ENCODE measurements at places on chromosomes 5 and 9.

DNA sequence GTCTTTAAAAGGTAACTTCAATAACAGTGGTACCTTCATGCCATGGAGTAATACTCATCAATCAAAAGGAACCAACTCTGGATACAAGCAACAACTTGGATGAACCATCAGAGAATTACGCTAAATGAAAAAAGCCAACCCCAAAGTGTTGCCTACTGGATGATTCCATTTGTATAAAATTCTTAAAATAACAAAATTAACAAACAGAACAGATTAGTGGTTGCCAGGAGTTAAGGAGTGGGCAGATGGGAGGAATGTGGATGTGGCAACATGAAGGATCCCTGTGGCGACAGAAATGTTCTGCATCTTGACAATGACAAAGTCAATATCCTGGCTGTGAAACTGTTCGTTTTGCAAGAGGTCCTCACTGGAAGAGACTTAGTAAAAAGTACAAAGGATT lies 50.5 kb downstream of the SPTLC1 start:
- no peak for DNase-seq

DNA sequence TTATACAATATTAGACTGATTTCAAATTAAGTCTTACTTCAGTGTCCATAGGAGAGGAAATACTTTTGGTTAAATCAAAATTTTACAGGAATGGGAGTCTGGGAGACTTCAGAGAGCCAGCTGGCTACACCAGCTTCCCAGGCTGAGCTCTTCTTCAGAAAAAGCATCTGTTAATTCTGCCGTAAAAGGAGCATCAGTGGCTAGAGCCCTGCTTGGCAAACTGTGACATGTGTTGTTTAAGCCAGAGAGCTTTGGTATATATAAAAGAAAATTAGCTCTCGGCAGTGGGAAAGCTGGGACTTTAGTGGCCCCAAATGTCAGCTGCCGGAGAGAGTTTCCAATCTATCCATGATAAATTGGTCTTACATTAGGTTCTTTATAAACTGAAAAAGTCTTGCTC lies 378.8 kb upstream of the TUSC1 start:
- DNase-seq = no peak

- no peak for DNase-seq
These were observed 45.0 kb downstream of the SECISBP2 start for GRCh38 chr9:89363311-89363670.

- DNase-seq = no peak
These were observed 51.7 kb downstream of the IRF1 start for GRCh38 chr5:132438917-132439316.

GRCh38 chr5:37552770-37553719 lies 173.9 kb downstream of the WDR70 start:
- no peak for DNase-seq

GRCh38 chr9:107600060-107600573 lies 110.5 kb upstream of the KLF4 start:
- no peak for DNase-seq

GRCh38 chr9:16266648-16267276 lies 603.7 kb downstream of the BNC2 start:
- DNase-seq = no peak

GRCh38 chr5:12013351-12013750 lies 109.1 kb upstream of the CTNND2 start:
- no peak for DNase-seq

- DNase-seq = peak; percentile 68
These were observed 125.9 kb downstream of the RGS3 start for GRCh38 chr9:113589407-113589806.

DNA sequence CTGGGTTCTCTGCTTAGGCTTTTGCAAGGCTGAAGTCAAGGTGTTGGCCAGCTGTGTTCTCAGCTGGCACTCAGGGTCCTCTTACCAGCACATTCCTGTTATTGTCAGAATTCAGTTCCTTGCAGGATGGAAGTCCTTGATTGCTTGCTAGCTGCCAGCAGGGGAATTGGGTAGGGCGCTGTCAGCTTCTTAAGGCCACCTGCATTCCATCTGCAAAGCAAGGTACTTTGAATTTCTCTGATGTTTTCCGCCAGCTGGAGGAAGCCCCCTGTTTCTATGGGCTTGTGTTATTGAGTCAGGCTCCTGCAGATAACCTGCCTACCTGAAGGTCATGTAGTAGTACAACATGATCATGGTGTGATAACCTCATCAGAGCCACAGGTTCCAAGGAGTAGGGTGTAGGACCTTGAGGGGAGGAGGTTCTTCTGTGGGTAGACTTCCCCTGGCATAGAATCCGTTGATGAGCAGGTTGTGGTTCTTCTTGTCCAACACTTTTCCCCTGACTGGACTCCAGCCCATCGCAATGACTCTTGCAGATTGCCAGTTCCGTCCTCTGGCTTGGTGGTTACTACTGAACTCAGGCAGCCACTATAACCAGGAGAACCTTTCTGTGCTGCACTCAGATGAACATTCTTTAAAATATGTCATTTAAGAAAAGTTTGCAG lies 6.8 kb downstream of the TENT4A start:
- no peak for DNase-seq

- DNase-seq = no peak
These were observed 47.6 kb upstream of the TRAF1 start for GRCh38 chr9:120974181-120974580.

- no peak for DNase-seq
These were observed 52.8 kb upstream of the GRHPR start for GRCh38 chr9:37369671-37370070.

DNA sequence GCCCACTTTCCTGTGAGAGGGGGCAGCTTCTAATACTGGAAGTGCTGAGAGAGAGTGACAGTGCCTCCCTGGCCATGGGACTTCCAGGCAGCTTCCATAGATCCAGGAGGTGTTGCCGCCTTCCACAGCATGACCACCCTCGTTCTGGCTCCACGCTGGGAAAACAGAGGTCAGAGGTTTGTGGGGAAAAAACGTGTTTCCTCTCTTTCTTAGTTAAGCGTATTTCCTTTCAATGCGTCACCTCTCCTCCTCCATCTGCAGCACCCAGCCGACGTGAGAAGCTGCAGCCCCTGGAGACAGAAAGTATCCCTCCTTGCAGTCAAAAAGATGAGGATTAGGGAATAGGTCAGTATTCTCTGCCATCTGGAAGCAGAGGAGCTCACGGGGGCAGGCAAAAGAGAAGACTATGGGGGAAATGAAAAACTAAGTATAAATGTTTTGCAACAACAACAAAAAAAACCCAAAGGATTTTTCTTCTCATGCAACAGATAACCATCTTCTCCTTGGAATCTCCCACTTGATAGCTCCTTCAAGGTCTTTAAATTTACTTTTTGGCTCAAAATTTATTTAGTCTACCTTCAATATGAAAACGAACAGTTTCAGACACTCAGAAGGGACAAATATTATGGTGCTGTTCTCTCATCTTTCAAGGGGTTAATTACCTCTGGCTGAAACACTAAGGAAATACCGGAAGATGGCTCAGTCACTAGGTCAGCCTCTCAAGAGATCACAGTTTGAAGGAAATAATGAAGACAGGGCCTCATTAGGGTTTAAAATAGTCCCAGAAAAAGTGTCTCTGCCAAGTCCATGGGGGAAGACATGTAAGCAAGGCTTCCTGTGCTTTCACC lies 38.0 kb downstream of the MTMR12 start:
- no peak for DNase-seq

- DNase-seq = no peak
These were observed 7.1 kb upstream of the CD180 start for GRCh38 chr5:67203701-67204074.

DNA sequence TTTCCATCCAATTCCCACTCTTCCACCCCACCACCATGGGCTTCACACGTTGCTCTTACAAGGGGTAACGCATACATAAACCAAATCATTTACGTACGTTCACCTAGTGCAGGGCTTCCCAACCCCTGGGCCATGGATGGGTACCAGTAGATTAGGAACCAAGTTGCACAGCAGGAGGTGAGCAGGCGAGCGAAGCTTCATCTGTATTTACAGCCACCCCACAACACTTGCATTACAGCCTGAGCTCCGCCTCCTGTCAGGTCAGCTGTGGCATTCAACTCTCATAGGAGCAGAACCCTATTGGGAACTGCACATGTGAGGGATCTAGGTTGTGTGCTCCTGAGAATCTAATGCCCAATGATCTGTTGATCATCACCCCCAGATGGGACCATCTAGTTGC lies 82.3 kb downstream of the CEMIP2 start:
- DNase-seq = no peak

- DNase-seq = no peak
These were observed 120.2 kb upstream of the RASA1 start for GRCh38 chr5:87147441-87147840.

- DNase-seq = no peak
These were observed 34.7 kb upstream of the JMY start for GRCh38 chr5:79201206-79201605.

- no peak for DNase-seq
These were observed 160.2 kb downstream of the ARHGEF28 start for GRCh38 chr5:73786043-73786831.

Measured in hematopoietic multipotent progenitor cell (in vitro differentiated cells).